ENCODE measurements at places on chromosomes 5 and 9.

DNA sequence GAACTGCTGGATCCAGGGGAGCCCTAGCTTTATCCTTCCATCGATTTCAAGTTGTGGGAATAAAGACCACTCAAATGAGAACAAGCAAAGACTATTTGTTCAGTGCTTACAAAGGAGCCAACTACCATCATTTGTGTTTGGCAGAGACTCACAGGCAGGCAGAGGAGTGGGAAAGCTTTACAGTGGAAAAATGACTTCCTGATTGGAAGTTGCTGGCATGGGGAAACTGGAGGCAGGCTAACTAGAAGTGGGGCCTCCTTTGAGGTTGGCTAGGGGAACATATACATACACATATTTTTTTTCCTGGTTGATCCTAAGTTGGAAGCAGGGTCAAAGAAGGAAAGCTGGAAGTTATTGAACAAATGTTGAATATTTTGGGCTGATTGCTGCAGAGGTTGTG, 121.7 kb downstream of the ACTBL2 start:
- DNase-seq: no peak

DNA sequence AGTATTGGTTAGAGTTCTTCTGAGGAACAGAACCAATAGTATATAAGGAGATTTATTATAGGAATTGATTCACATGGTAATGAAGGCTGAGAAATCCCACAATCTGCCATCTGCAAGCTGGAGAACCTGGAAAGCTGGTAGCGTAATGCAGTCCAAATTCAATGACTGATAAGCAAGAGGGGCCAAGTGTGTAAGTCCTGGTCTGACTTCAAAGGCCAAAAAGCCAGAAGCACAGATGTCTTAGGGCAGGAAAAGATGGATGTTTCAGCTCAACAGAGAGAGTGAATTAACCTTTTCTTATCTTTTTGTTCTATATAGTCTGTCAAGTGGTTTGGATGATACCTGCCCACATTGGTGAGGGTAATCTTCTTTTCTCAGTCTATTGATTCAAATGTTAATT, 146.4 kb downstream of the FGF10 start:
- DNase-seq: no peak

- peak; percentile 93 for DNase-seq
Measured at GRCh38 chr9:124256517-124257069, 1.2 kb upstream of the NEK6 start.

DNA sequence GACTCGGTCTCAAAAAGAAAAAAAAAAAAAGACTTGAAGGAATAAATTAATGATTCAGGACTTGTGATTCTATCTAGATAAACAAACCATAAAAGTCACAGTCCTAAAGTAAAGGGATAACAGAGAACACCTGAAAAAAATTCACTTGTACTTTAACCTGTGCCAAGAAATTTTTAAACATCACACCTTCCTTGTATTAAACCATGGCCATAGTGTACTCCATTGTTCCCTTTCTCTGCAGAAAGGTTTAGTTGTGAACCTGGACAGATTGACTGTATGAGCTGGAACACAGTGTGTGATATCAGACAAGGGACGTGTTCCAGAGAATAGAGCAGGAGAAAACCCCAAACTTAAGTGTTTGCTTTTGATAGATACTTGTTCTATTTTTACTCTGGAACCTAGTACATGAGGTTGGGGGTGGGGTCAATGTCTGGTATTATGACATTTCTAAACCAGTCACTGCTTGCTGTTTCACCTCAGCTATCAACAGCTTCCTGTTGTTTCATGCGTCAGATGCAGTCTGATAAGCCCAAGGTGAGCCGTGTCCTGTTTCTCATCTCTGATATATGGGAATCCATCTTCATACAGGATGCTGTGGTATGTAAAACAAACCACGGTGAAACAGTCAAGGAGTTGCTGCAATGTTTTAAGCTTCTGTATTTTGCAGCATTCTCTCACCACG, 62.5 kb upstream of the ITGA1 start:
- peak; percentile 83 for DNase-seq

GRCh38 chr9:93127395-93127911, 6.6 kb downstream of the NINJ1 start:
- peak; percentile 34 for DNase-seq

DNA sequence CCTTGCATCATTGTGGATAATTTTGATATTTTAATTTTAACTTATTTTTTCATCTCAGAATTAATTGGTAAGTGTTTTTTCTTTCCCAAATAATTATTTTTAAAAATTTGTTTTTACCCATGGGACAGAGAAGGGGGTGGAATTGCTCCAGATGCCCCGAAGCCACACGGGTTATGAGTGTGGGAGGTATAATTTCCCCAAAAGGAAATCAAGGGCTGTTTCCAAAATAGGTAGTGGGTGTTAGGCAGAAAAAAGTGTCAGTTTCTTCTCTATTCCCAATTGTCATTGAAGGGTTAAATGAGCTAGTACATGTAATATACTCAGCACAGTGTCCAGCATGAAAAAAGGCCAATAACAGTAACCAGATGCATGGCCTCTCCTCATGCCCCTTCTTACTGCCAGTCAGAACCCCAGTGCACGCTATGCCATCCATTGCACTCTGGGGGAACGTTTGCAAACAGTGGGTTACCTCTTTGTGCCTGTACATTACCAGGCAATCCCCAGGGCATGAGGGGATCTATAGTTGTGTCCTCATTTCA, 36.4 kb upstream of the ANGPTL2 start:
- DNase-seq: no peak

DNA sequence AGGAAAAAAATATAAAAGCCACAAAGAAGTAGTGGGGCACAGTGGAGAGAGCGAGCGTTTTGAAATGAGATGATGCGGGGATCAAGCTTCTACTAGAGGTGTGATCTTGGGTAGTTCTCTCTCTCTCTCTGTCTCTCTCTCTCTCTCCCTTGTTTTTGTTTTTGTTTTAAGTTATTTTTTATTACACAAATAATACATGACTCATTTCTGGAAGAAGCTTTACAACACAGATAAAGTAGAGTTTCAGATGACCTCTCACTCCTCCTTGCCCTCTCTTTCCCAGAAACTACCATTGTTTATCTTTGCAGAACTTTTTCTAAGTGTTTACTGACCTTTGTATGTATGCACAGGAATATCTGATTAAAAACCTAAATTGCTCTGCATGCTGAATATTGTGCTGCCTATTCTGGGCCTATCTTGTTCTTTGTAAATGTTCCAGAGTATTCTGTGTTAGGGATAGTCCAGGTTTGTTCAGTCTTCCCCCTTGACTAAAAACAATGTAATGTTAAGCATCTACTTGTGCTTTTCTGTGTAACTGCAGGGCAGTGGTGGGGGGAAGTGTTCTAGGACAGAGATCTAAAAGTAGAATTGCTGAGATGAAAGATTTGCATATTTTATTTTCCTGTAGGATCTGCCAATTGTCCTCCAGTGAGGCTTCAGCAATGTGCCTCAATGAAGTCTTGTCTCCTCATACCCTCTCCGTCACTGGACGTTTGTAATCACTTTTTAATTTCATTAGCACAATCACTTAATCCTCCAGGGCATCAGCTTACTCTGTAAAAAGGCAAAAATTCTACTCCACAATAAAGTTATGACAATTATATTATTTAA, 52.0 kb downstream of the FYB1 start:
- DNase-seq: peak; percentile 29

DNA sequence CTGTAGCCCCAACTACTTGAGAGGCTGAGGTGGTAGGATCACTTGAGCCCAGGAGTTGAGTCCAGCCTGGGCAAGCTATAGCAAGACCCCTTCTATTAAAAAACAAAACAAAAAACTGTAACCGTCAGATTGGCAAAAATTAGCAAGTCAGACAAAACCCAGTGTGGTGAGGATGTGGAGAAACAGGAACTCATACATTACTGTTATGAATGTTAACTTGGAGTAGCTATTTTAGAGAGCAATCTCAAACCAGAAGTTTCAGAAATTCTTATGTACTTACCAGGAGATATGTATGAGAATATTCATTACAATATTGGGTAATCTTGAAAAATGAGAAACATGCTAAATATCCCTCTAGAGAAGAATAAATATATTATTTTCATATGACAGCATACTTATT, 120.3 kb downstream of the INVS start:
- DNase-seq: peak; percentile 31

- peak; percentile 96 for DNase-seq
Measured at GRCh38 chr5:151686674-151687407, at the start of gene SPARC. SPARC (minus strand) TSS chr5:151686915; CDS start chr5:151676188, 10,727 bp downstream.

- peak; percentile 1 for DNase-seq
Measured at GRCh38 chr5:101608322-101608721, 687.8 kb downstream of the SLCO4C1 start.

GRCh38 chr9:88781628-88782391, 209.5 kb upstream of the S1PR3 start:
- peak; percentile 94 for DNase-seq

GRCh38 chr5:116439905-116440304, 134.7 kb downstream of the SEMA6A start:
- no peak for DNase-seq

- DNase-seq: no peak
Measured at GRCh38 chr9:110143485-110143884, 64.5 kb downstream of the C9orf152 start.

DNA sequence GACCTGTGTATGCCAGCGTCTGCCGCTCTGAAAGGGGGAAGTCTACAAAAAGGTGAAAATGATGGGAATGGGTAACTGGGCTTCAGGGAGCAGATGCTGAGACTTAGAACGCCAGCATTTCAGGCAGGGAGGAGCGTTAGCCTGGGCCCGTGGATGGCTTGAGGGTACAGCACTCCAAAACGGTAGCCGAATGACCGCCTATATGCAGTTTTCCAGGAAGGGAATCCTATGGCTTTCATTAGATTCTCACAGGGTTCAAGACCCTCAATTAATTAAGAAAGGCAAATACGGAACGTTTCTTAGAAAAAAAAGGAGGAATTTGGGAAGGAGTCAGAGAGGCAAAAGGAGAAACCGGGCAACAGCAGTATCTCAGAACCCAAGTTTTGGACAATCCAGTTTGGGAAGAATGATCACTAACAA, 639 bp downstream of the AMACR start:
- DNase-seq: peak; percentile 17

GRCh38 chr5:111278858-111279504, 54.8 kb downstream of the CAMK4 start:
- peak; percentile 28 for DNase-seq

- no peak for DNase-seq
Measured at GRCh38 chr5:62144401-62145022, 161.5 kb upstream of the KIF2A start.

- no peak for DNase-seq
Measured at GRCh38 chr9:127896395-127897192, 2.8 kb downstream of the ST6GALNAC6 start.

DNA sequence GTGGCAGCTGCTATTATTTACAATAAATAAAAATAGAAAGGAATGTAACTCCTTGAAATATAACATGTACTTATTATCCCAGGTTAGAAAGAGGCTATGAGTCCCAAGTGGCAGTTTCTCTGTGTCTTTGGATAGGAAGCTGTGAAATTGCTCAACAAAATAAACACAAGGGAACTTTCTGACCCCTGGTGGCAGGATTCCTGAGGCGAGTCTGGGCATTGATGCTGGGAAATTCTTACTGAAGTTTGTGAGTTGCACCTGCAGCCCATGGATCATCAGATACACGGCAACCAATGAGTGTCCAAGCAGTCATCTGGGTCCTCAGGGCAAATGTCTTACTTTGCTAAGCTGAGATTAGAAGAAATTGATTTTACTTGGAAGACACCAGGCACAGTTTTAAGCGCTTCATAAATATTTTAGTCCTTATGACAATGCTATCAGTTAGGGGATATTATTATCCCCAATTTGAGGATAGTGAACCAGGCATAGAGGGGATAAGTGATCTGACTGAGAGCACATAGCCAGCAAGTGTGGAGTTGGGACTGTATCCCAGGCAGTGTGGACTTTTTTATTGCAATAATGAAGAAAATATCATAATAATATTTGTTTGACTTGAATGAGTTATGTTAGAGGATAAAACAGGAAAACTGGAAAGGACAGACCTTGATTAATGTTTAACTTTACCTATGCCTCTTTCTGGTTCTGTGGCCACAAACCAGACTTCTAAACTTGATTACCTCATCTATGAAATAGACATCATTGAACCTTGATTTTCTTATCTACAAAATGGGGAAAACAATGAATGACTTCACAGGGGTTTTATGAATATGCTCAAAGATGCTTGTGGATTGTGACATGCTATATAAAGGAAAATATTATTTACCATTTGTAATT, 265.5 kb upstream of the ADAMTSL1 start:
- DNase-seq: peak; percentile 48

DNA sequence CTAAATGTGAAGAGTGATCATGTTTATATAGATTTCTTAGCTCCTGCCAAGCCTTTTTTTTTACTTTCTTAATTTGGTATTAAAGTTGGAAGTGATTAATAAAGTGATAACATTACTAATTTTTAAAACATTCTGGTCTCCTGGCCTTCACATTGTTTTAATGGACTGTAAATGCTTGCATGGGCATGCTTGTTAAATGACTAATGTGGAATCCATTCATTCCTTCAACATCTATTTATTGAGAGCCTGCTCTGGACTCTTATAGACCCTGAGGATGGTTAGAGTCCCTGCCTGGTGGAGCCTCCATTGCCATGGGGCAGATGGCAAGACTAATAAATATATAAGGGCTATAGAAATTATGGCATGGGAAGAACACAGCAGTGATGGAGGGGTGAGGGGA, 103.5 kb downstream of the NTRK2 start:
- DNase-seq: peak; percentile 11

DNA sequence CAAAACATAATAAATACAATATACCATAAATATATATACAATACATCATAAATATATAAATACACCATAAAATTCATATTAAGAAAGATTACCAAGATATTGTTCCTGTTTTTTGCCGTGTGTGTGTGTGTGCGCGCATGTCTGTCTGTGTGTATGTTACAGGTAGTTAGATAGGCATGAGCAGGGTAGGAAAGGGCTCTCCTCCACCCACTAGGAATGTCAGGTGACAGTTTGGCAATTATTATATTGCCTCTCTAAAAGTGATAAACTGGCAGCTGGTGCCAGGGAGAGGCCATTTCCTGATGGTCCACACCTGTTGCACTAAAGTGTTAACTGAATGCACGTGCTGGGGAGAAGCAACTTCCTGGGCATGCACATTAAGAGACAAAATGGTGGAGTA, 232.8 kb downstream of the ADAMTS6 start:
- no peak for DNase-seq

DNA sequence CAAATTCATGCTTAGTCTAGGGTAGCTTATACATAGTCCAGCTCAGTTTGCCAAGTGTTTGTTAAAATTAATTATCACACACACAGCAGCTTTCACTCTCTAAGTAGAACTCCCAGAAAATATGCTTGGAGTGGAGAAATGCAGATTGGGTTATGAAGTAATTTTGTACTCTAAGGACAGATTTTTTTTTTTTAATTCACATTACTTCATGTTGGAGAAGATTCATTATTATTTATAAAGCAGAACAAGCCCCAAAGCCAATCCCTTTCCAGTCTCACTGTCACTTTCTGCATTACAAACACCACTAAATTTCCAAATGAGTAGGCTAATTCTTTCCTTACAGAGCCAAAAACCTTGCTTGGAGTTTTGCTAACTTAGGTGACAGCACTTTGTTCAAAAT, 11.7 kb upstream of the C9orf72 start:
- no peak for DNase-seq

GRCh38 chr9:105883847-105884246, 189.5 kb downstream of the TMEM38B start:
- DNase-seq: no peak

GRCh38 chr5:93571114-93571949, 9.7 kb downstream of the NR2F1-AS1 start:
- DNase-seq: no peak

Measured in iris pigment epithelial cell (primary cell).